ENCODE measurements at places on chromosomes 2 and 18.

DNA sequence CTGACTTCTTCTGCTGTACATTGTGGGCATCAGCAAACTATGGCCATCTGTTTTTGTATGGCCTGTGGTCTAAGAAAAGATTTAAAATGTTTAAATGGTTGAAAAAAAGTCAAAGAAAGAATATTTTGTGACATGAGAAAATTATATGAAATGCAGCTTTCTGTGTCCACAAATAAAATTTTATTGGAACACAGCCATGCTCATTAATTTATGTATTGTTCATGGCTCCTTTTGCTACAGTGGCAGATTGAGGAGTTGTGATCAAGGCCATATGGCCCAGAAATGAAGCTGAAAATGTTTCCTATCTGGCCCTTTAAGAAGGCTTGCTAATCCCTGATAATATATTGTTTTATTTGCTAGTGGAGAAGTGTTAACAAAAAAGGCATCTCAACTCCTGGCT lies 162.0 kb downstream of the SLC4A3 start:
- no peak for DNase-seq

GRCh38 chr2:179443180-179443579 lies 178.5 kb upstream of the SESTD1 start:
- DNase-seq: no peak

DNA sequence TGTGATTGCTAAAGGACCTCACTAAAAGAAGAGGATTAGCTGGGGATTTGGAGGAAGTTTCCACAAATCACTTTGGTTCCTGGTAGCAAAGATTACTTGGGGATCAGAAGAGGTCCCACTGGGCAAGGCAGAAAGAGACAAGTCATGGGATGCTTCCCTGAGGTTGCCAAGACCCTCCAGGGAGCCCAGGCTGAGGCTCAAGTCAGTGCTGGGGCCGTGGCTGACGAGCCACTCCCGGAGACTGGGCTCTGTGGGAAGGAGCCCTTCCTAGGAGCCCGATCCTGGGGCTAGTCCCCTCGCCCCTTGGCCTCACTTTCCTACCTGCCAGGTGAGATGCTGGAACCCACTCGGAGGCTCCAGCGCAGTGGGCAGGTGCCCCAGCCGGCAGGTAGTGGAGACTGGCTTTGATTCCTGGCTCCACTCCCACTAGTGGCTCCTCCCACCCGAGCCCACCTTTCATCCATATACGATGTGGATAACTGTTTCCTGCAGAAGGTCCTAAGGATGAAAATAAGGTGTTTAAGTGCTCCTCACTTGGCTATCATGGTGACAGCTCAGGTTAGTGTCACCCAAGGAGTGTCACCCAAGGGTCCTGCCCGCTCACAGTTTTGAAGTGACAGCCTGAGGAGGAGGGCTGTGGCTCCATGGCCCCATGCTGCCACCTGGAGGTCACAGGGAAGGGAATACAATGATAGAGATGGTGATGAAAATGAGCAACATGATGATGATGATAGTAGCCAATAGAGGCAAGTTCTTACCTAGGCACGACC lies 100.5 kb downstream of the CAPN13 start:
- peak; percentile 37 for DNase-seq

- no peak for DNase-seq
Measured at GRCh38 chr2:74585406-74586185, 31.1 kb downstream of the DOK1 start.

DNA sequence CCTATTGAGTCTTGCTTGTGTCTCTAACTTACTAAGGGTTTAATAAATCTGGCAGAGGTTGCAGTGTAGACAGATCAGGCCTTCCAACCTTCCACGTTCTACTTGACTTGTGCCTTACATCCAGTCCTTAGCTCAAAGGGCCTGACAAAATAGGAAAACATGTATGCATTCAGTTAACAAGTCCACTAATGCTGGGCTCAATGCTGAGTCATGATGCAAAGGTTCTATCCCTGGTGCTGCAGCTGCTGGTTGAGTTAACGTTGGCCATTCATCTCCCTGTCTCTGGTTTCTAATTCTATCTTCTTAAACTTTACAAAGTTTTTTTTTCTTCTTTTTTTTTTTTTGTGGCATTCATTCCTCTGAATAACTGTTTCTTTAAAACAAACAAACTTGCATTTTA lies 46.3 kb upstream of the ITGB6 start:
- DNase-seq: no peak

DNA sequence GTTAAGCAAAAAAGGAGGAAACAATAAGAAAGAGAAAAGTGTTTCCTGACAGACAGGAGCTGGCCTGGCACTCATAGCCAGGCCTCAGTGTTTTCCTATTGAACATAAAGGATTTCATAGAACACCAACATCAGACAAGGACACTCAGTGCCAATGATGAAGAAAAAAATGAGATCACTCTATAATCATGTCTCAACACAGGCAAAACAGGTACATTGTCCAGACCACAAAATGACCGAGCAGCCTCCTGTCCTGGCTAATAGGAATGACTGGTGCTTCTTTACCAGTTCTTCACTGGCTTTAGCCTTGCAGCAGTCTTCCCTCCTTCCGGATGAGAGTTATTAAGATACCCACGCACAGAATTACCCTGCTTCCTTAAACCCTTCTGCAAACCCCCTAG lies 35.6 kb downstream of the SEMA4F start:
- no peak for DNase-seq

DNA sequence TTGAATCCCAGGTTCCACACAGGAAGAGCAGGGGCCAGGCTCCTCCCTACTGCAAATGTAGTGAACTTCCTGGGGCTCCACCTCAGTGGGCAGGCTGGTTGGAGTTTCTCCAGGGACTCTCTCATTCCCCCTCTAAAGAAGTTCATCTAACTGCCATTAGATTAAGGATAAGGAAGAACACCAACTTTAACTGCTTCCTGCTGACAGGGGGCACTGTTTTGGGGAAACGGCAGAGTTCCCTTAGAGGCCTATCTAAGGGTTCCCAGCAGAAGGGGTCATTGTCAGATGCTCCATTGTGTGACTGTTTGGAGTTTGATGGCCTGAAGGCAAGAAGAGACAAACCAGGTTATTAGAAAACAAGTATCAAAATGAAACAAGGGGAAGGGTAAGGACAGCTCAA lies 2159.7 kb upstream of the PIK3C3 start:
- no peak for DNase-seq

DNA sequence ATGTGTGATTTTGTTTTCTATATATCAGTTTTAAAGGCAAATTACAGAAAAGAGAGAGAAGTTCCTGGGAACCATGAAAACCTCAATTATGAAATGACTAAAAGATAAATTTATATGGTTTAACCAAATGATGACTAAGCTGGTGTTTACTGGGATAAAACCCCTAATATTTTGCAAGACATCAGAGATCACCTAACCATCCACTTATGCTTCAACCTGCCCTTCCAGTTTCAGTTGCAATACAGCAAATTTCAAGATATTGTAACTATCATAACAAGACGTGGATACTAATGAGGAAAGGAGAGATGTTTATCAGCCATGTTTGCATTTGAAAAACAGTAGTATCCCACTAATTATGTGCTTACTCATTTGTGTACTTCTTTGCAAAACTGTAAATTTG lies 108.2 kb downstream of the GAREM1 start:
- no peak for DNase-seq

DNA sequence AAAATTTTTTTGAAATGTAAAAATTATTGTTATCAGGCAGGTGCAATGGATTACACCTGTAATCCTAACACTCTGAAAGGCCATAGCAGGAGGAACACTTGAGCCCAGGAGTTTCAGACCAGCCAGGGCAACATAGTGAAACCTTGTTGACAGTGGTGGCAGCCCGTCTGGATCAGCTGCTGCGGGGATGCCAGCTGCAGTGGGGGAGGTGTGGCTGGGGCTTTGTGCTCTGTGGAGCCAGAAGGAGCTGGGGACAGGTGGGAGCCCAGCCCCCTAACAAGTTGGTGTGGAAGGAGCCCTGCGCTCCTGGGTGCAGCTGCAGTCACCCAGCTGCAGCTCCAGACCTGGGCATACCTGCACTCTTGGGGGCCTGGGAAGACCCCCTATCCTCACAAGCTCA lies 182.4 kb upstream of the MC4R start:
- DNase-seq: no peak

DNA sequence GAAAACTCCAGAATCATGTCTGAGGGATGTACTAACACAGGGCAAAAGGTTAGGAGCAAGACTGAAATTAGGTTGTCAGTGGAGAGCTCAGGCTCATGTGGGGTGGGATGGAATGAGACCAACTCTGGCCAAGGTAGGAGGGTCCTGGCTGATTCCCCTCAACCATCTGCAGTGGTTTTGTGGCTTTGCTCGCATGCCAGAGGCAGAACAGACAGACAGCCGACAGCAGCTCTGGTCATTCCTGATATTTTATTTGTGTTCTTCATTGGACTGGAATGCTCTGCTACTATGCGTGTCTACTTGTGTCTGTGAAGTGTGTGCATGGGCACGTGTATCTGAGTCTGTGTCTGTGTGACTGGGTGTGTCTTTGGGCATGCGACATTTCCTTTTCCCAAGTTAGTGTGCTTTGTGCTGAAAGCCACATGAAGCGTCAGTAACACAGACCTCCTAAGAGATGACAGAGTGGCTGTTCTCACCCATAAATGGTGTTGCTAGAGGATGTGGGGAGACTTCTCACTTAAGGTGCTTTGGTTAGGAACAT lies 239.5 kb downstream of the CNTNAP5 start:
- DNase-seq: no peak

DNA sequence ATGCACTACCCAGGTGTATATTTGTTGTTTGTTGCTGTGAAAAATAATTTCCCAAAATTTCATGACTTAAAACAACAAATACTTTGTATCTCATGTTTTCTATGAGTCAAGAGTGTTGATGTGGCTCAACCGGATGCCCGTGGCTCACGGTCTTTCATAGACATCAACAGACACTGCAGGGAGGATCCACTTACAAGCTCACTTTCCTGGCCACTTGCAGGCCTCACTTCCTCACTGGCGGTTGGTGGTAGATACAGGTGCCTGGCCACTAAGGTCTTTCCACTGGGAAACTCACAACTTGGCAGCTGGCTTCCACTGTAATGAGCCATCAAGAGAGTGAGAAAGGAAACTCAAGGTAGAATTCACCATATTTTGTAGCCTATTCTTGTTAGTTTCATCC lies 662.9 kb downstream of the IRS1 start:
- no peak for DNase-seq

DNA sequence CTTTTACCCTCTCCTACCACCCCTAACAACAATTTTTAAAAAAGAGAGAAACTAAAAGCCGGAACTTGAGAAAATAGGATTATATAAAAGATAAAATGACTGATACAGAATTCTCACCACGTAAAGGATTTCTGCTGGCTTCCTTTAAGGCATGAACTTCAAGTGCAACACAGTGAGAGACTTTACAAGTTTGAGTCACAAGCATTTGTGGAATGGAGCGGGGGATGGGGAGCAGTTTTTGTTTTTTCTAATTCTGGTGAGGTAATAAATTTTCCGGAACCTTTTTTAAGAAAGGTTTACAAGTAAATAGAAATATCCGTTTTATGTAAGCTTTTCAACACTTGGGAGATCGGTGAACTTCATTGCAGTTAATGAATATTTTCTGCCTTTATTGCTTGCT lies 1.8 kb upstream of the CDH2 start:
- DNase-seq: no peak

DNA sequence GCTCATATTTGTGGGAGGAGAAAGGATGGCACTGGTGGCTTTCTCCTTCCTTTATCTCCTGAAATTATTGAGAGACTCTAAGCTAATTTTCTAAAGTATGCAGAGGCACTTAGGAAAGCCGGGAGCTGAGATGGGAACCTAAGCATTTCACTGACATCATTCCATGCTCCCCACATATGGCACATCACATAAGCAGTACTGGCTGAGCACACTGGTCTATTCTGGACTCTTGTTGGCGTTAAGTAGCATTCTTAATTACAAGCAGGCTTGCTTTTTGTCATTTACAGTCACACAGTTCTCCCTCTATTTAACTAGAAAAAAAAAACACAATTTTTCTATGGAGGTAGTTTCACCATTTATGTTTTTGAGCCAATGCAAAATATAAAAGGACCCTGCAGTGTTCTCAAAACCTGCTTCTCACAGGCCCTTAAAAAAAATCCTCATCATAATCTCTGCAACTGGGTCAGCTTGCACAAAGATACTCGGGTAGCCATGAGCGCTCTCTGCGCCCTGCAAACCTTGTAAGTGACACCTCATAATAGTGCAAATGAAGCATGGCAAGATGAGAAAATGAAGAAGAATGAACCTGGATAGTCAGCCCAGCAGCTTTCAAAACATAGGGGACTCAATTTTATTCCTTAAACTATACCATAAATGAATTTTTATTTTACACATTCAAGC lies 688.6 kb downstream of the NRXN1 start:
- DNase-seq: peak; percentile 63

GRCh38 chr2:10830641-10831399 lies 18.2 kb upstream of the PDIA6 start:
- no peak for DNase-seq

Measured in DMS79 (cell line).